ENCODE measurements at places on chromosomes 6 and 20.

GRCh38 chr20:58340853-58341252, 31.3 kb downstream of the RAB22A start:
- no peak for DNase-seq

DNA sequence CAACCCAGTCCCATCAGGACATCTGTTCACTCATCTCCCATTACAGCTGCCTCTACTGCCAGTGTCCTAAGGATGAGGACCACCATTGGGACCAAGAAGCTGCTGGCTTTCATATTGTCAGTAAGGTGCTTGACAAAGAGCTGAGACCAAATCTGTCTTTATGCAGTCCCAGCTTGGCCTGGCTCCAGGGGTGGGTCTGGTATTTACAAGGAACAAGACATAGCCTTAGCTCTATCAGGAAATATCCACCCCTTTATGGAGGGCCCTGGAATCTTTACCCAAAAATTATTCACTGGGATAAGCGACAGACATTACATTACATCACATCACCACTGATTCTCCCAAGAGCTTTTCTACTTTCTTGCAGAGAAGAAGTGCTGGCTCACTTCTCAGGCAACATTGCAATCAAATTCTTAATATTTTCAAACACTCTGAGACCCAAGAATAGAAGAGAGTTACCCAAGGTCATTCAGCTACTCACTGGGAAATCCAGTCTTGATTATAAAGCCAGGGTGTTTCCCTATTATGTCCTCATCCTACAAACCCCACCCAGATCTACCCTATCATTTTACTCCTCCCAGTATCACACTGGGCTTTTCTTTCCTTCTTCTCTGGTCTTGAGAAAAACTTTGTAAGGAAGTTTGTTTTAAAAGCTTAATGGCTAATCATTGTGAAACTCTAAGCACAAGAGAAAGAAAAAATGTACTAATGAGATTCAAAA, 11.5 kb upstream of the PI3 start:
- DNase-seq: no peak

DNA sequence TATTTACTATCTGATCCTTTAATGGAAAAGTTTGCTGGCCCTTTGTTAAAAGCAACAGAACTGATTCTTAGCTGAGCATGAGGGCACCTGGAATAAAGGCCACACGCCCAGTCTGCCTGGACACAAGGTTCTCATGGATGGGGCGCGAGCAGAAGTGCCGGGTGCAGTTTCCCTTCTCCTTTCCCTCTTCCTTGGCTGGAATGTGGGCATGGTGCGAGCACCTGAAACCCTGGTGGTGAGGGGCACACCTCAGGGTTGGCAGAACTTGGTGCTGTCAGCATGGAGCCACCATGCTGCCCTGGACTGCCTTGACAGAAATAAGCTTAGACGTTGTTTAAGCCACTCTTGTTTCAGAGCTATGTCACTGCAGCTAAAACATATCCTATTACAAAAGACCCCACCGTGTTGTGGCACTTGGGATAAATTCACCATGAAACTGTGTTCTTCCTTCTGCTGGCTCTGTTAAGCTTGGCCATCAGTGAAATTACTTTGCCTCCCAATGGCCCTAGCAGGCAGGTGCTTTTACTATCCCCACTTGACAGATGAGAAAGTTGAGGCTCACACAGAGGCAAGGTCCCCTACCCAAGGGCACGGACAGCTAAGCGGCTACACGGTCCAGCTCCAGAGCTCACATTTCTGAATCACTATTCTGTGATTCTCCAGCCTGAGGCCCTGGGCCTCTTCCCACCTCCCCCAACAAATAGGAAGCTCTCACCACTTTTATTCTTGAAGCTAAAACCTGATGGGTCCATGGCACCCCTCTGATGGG, 115.9 kb downstream of the PREX1 start:
- DNase-seq: no peak

DNA sequence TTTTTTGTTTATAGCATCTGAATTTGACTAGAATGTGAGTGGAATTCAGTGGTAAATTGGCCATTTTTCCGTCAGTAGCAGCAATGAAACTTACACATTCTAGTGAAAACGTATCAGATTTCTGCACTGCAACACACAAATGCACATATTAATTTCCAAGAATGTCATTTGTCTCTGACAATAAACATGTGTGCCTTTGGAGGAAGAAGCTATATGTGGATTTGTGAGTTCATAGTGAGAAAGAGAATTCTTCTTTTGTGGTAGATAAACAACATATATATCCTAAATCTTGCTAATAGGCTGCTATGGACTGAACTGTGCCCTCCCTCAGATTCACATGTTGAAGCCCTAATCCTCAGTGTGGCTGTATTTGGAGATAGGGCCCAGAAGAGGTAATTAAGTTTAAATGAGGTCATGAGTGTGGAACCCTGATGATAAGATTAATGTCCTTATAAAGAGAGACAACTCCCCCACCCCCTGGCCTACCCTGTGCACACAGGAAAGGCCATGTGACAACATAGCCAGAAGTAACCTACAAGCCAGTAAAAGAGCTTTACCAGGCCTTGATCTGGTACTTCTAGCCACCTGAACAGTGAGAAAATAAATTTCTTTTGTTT, 200.2 kb upstream of the EYA4 start:
- DNase-seq: no peak

DNA sequence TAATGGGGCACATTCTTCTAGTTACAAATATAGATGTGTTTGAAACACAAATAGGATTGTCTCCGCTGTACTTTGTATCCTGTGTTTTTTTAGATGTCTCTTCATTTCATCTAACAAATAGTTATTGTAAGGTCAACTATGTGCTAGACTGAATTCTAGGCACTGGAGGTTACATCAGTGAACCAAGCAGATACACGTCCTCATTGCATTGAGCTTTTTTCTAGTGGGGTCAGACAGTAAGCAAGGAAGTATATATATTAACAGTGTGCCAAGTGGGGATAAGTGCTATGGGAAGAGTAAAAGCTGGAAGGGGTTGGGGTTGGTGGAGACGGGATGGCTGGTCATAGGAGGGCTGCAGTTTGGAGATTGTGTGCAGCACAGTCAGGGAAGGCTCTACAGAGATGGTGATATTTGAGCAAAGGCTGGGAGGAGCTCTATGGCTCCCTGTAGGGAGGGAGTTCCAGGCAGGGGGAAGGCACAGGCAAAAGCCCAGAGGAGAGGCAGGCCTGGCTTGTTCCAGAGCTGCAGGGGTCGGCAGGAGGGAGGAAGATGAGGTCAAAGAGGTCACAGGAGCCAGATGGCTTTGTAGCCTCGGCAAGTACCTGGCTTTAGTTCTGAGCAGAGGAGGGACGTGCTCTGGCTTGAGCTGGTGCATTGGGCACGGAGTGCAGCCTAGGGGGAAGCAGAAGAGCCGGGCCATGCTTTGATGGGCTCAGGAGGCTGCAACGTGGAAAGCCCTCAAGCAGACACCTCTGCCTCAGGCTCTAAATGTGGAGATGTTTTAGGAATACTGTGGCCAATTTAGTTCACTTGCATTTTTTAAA, 152.3 kb downstream of the ZDHHC14 start:
- no peak for DNase-seq

- DNase-seq: no peak
Observed at GRCh38 chr20:10963717-10964266, 290.0 kb upstream of the JAG1 start.

DNA sequence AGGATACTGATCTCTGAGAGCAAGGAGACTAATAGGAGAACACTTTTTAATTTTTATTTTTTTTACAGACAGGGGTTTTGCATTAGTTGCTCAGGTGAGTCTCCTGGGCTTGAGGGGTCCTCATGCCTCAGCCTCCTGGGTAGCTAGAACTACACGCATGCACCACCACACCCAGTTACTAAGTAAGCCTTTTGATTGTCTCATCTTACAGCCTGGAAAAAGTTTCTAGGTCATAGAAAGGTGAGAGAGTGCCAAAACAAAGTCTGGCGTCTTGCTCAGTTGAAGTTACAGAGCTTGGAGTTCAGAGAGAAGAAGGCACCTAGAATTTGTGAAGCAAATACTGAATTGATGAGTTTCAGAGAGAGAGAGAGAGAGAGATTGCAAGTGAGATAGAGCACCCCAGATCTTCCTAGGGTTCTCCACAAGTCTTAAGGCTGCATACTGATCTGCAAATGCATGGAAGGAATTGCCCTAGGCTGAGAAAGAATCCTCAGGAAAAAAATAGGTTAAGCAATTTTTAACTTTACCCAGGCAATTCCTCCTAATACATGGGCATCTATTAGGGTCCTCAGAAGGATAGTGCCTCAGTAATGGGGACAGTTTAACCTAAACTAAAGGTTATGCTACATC, 37.6 kb upstream of the PHIP start:
- DNase-seq: no peak

DNA sequence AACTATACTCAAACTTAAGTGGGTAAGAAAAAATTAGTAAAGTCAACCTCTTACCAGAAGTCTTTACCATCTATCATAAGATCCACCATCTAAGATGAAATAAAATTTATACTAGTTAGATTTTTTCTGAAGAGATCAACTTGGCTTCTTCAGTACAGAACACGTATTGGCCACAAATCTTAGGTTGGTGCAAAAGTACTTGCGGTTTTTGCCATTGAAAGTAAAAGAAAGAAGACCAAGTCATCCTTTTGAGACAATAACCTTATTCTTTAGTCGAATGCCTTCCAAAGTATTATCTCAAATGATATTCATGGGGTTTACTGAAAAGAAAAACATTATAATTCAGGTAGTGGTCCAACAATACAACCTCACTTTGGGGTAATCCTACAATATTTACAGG, 292.6 kb upstream of the PTCHD4 start:
- DNase-seq: no peak

Data from stimulated activated CD8-positive, alpha-beta memory T cell treated with anti-CD3 and anti-CD28 coated beads, Interleukin-7, amount 100 ng/mL, for 1 hour (primary cell).